Stimulated activated CD4-positive, alpha-beta T cell treated with anti-CD3 and anti-CD28 coated beads, Interleukin-4, amount 100 ng/mL, for 48 hours (primary cell): ENCODE measurements at places on chromosomes 3 and 15.

DNA sequence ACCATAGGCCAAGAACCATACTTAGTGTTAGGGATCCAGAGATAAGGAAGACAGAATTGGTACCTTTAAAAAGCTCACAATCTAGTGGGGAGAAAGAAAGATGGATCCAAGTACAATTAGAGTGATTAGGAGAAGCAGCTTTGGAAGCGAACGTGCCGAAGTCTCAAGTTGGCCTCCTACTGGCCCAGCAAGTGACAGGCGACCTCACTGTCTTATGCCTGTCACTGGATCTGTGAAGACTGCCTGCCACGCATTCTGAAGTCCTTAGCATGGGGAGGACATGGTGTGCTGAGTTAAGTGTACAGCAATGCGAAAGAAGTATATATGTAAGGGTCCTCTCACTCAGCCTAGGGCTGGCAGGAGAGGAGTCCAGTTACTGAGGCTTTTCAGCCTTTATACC, 141.0 kb downstream of the GABRB3 start:
- no peak for DNase-seq

DNA sequence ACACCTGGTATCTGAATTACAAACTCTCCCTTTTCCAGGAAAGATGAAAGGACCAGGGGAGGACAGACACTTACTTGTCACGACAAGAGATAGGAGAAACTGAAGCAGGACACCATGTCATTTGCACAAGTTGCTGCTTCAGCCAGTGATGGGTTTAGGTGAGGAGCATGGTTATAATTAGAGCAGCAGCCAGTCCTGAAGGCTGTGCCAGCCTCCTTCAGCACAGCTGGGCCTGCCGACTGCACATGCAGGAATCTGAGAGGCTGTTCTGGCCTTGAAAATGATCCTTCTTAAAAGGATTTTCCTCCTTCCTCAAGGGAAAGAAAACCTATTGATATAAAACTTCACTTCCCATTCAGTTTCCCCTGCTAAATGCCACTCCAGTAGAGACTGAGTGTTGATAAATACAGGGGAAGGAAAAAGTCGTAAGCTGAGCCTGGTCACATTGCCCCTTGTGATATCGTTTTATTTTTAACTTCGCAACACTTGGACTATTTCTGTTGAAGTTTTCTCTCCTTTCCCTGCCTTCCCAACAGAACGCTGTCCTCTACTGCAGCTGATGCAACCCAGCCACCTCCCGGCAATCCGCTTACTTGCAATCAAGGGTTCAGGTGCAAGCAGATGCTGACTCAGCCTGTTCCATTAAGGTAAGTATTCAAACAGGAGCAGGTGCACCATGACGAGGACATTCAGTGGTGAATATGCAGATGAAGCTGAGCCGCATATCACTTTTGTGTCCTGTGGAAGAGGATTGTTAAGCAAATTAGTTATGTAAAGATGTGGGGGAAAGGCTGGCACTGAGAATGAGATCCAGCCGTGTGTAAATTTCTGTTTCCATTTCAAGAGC, at the start of gene FBXO40:
FBXO40 (plus strand) TSS at position 524 of the 847 bp plus-strand sequence. CDS start 27,197 bp downstream, outside the sequence.
- no peak for DNase-seq

GRCh38 chr3:190180268-190180667, 59.6 kb upstream of the P3H2 start:
- DNase-seq, result no peak

DNA sequence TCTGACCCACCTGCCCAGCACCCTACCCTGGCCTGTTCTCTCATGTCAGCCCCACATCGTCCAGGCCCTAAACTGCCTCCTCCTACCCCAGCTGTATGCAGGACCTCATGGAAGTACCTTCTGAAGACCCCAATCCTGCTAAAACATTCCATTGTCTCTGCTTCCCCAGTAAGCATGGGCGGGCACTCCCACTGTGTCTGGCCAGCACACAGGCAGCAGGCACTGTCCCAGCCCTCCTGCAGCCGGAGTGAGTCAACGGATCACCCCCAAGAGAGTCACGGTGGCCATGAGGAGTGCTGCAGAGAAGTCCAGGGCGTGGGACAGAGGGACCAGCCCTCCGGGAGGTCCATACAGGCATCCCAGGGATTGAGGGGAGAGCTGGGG, 36.4 kb upstream of the SLCO2A1 start:
- DNase-seq, result no peak

GRCh38 chr3:54599716-54600115, 328.1 kb downstream of the LRTM1 start:
- no peak for DNase-seq

- no peak for DNase-seq
These were observed 20.8 kb downstream of the VGLL4 start for GRCh38 chr3:11622586-11623550.

GRCh38 chr3:67083277-67083676, 85.2 kb downstream of the KBTBD8 start:
- DNase-seq, result peak; percentile 5

DNA sequence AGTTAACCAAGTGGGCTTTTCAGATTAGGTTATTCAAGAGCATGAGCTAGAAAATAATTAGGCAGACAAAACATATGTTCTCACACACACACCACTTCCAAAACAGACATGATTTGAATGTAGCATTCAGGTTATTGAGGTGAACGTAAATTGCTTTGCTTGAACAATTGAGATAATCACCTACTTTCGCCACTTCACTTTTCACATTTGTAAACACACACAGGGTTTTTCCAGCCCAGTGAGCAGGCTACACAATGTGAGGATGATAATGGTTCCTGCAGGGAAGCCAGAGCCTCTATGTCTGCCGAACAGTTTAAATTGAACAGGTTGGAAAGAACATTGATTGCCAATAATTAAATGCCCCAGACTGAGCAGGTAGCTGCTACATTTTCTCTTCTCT, 560.8 kb downstream of the OCA2 start:
- DNase-seq, result no peak

DNA sequence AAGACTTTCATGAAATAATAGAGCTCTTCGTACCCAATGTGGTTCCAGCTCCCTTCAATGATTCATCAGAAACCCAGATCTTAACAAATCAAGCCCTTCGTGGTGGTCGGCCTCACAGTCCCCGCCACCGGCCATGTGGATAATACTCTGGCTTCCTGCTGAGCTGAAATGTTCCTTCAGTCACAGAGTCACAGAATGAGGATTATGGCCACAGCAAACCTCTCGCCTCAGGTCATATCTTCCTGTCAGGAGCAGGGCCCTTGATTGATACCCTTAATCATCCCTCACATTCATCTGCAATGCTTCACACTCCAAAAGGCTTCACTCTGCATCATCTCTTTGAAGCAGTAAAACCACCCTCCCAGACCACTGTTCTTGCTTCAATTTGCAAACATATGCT, 452.6 kb downstream of the OCA2 start:
- DNase-seq, result no peak

- DNase-seq, result no peak
These were observed 265.1 kb downstream of the FOXP1 start for GRCh38 chr3:71318458-71318827.

- DNase-seq, result no peak
These were observed 267.4 kb upstream of the THBS1 start for GRCh38 chr15:39313467-39313866.

DNA sequence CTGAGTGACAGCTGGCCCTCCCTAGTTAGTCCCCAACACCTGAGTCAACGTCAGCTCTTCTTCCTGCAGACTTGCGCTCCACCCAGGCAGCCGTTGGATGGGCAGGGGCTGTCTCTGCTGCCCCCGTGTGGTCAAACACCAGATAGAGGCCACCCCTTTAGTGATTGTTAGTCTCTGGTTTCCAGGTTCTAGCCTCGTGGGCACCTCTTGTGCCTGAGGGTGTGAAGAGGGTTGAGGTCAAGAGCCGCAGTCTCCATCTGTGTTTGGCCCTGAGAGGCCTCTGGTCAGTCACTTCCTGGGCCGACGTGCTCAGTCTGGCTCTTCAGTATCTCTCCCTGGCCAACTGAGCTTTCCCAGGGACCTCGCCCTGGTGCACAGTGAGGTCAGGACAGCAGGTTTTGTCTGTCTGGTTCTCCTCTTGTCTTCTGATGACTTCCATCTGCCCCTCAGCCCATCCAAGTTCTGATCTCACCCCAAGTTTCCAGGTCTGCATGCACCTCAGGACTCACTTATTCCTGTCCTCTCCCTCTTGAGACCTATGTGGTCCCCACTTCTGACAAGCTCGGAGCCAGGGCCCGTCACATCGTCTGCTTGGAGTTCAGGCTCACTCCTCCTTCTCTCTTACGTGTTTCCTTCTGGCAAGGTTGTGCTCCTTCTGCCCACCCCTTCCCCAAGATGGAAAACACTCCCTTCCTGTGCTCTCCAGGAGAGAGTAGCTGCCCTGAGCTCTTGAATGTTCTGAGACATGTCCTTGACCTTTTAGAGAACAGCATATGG, 20.9 kb downstream of the CD276 start:
- peak; percentile 58 for DNase-seq

- no peak for DNase-seq
These were observed 929 bp upstream of the MTMR10 start for GRCh38 chr15:30992249-30992864.

- no peak for DNase-seq
These were observed at the start of gene RARB for GRCh38 chr3:25427942-25428788. Gene RARB, plus strand, starts transcription at chr3:25428263. Its CDS starts 469 bp downstream, at chr3:25428732.

DNA sequence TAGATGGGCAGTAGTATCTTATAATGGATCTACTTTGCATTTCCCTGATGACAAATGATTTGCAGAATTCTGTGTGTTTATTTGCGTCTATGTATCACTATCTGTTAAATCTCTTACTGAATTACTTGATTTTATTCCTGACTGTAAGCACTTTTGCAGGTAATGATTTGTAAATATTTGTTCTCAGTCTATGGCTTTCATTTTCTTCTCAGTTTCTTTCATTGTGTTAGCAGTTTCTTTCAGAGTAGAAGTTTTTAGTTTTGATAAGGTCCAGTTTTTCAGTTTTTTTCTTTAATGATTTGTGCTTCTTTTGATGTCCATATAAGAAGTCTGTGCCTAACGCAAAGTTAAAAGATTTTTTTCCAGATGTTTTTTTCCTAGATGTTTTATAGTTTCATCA, 12.9 kb downstream of the SLC25A36 start:
- DNase-seq, result no peak

DNA sequence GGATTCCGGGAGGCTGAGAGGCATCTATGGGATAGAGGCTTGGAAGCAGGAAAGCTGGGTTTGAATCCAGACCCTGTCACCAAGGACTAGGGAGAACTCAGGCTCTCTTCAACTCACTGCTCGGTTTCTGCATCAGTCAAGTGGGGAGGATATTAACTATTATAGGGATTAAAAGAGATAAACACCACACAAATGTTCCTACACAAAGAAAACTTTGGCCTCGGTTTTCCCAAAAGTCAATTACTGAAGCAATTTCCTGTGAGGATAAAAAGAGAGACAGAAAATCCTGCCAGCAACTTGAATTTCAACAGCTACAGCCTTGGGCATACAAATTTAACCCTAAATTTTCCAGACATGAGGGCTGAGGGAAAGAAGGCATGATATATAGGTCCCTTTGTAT, 36.0 kb downstream of the ITGB5 start:
- DNase-seq, result no peak
